ENCODE measurements at places on chromosomes 7 and 10. TPM values are rescaled to one million over a fixed set of nuclear protein-coding genes. Genes with fewer than 3 reads are reported as not detected.

DNA sequence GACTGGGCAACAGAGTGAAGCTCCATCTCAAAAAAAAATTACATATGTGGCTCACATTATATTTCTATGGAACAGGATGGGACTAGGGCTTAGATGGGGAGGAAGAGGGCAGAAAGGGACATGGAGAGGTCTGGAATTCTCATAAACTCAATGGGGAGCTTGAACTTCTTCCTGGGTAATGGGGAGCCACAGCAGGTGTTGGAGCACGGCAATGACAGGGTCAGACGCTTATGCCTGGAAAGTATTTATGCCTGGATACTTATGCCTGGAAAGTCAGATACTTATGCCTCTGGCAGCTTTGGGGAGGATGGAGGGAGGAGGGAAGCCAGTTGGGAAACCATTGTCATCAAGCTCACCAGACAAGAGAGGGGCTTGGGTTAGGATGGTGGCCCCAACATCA is 36.8 kb downstream of the TMEM130 start:
- DNase-seq: no peak

DNA sequence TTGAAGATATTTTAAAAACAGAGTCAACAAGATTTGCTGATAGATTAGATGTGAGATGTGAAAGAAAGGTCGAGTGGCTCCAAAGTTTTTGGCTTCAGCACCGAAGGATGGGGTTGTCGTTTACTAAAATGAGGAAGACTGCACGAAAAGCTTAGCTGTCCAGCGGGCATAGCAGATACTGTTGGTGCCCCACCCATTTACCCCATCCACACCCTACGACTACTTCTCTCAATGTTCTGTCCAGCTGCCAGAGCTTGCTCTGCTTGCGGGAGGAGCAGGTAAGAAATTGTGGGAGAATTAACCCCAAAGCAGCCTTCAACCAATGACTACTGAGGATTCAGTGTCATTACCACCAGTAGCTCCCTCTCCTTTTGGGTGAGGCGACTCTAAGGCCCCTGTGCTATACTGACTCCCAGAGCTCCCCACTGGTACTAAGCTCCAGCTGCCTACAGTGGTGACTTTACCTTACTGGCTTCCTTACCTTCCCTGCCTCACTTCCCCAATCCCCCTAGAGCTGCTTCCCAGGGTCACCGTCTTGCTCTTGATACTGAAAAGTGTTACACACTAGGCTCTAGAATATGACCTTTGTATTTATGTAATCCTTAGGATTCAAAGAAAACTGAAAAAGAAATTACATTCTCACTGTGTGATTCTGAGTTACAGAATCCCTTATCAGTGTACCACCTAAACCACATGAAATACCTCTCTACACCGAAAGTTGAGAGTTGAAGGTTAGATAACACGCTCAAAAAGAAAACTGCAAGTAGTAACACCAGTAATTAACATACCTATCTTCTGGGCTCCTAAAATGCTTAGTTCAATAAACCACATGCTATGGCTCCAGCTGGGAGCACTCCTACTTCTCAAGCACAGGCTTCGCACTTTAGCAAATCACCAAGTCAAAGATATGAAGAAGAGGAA is 22.3 kb downstream of the CACUL1 start:
- DNase-seq: no peak

DNA sequence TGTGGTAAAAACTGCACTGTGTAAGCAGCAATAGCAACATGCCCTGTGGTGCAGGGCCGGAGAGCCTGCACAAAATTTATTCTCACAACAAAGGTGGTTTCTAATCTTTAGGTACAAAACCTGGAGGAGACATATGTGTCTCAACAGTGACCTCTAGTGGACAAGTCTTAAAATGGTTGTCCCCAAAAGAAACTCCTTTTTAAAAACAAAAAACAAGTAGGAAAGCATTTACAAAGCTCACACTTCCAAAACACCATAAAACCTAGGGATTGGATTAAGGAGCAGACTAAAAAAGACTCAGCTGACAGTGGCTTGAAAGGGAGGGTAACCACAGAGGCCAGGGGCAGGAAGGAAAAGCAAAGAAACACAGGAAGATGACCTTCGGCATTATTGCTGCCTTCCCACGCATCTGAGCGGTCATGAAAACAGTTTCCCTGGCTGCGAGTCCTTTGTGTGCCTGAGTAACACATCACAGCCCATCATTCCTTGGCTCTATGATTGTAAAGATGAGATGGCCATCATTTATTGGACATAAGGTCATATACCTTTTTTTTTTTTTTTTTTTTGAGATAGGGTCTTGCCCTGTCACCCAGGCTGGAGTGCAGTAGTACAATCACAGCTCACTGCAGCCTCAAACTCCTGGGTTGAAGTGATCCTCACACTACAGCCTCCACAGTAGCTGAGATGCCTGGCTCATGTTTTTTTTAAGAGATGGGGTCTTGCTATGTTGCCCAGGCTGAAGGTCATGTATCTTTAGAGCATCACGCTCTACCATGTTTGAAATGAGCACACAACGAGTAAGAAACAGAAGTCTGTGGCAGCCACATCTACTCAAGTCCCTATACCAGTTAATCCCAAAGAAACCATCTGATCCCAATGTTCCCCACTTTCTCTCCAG is 39.5 kb downstream of the RSU1 start:
- DNase-seq: peak; percentile 28

DNA sequence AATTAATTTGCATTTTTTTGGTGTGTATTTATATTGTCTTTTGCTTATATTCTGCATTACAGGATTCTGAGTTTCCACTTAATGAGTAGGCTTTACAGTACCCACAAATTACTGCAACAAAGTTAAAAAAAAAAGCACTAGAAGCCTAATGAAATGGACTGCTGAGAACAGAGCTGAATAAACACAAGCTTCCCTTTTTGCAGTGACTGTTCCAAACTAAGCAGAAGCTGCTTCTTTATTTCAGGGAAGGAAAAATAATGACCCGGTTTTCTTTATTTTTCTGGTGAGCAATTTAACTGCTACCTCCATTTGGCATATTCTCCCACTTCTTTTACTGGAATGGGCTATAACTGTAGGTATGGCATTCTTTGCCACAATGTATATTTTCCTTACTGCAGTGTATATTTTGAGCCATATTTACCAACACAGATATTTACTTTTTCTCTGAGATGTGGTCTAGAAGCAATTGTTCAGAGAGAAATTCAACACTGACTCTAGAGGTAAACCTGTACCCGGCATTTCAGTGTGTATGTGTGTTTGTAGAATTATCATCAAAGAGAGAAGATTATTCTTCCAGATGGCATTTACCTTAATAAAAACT is 56.9 kb downstream of the HDAC9 start:
- no peak for DNase-seq

DNA sequence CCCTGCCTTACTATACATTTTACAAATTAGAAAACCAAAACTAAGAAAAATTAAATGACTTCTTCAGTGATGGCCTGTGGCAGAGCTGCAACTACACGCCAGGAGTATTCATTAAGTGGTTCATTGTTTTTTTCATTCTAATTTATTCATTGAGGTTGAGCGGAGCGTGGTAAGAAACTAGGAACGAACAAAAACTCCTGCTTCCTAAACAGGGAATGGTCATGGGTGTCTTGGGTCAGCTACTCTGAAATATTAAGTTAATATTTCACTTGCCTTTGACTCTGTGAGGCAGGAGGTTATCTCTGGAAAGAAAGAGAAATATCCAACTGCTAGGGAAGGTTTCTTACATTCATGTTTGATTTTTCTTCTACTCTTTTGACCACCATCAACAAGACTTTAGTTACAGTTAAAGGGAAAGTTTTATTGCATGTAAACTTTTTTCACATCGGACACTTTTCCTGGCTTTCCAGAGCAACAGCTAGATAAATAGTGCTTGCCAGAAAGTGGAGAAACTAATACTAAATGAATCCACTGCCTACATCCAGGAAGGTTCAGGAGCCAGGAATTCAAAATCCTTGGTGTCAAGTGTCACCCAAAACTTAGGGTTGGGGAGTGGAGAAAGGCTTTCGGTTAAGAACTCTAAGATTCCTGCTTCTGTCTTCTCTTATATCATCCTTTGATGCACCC is 896 bp upstream of the GNG11 start:
- DNase-seq: no peak

The CCL24 gene
- not detected for total RNA-seq

The PITX3 gene
- not detected for total RNA-seq

The CPA1 gene
- not detected for total RNA-seq

The AKR1D1 gene
- not detected for total RNA-seq

The RHOBTB1 gene
- total RNA-seq: 5.6 TPM

Data from Daoy (cell line).